ENCODE measurements at places on chromosomes 1 and 21.
A peak's percentile ranks its signal among the peaks of the same experiment; 100 is the strongest.

DNA sequence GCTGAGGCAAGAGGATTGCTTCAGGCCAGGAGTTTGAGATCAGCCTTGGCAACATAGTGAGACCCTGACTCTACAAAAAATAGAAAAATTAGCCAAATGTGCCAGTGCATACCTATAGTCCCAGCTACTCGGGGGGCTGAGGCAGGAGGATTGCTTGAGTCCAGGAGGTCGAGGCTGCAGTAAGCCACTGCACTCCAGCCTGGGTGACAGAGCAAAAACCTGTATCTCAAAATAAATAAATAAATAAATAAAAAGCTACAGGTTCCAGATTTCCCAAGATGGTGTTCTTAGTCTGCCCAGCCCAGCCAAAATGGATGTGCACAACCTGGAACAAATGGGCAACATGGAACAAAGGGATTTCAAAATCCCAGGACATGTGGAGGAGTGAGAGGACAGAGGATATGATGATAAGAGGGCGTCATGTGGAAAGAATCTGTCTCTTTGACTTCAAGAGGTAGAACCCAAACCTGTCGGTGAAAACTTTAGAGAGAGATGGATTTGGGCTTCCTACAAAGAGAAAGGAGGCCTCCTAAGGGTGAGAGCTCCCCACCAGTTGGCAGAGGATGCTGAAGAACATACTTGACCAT lies 3.2 kb downstream of the EDARADD start:
- no peak for DNase-seq

GRCh38 chr1:226109829-226110248 lies 47.3 kb downstream of the H3-3A start:
- DNase-seq, result peak; percentile 65

GRCh38 chr1:209769171-209769904 lies 13.5 kb downstream of the TRAF3IP3 start:
- peak; percentile 54 for DNase-seq

DNA sequence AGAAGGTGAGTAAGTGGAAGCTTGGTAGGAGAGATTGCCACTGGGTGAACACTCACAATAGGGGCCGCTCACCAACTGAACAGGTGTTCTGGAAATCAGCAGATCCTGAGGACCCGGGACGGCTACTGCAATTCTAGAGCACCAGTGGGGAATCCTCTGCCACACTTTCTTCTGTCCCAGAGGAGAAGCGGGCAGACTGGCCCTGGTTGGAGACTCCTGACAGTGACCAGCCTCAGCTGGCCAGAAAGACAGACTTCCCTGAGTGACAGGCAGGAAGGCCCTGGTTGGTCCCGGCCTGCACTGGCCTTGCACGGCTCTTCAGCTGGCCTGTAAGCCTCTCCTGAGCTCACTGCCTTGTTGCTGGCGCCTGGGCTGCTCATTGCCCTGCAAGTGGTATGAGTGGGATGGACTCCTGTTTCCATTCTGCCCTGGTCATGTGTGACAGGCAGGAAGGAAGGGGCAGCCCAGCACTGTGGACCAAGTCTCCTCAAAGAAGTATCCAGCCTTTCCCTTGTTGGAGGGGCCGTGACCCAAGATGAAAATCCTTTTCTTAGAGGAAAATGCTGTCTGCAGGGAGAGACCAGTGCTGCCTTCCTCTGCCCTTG lies 34.5 kb downstream of the MAN1C1 start:
- no peak for DNase-seq

All from activated CD8-positive, alpha-beta memory T cell treated with anti-CD3 and anti-CD28 coated beads for 48 hours (primary cell).